AG04450 (cell line): ENCODE measurements at places on chromosomes 3 and 15. TPM values are rescaled to one million over a fixed set of nuclear protein-coding genes. Genes with fewer than 3 reads are reported as not detected.

The STX19 gene
- not detected in 2 replicates for polyA plus RNA-seq

The ATP2B2 gene
- polyA plus RNA-seq: 0.01 TPM in 2 replicates

The NR2C2 gene
- polyA plus RNA-seq: 16.1 and 17.0 TPM in 2 replicates

DNA sequence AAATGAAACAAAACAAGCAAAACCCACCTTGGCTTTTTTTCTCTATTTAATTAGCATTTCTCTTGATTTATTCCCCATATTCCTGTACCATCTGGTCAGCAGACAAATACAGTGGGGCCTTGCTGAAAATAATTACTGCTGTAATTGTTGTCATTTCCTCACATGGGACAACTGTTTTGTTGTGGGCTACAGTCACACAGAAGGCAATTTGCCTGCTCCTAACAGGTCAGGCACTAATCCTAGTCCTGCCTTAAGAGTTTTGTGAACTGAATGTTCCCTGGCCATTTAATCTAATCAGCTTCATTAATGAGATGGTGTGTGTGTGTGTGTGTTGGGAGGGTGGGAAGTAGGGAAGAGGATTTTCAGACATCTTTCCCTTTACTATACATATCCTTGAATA, 11.6 kb downstream of the TRPC1 start:
- DNase-seq: no peak

DNA sequence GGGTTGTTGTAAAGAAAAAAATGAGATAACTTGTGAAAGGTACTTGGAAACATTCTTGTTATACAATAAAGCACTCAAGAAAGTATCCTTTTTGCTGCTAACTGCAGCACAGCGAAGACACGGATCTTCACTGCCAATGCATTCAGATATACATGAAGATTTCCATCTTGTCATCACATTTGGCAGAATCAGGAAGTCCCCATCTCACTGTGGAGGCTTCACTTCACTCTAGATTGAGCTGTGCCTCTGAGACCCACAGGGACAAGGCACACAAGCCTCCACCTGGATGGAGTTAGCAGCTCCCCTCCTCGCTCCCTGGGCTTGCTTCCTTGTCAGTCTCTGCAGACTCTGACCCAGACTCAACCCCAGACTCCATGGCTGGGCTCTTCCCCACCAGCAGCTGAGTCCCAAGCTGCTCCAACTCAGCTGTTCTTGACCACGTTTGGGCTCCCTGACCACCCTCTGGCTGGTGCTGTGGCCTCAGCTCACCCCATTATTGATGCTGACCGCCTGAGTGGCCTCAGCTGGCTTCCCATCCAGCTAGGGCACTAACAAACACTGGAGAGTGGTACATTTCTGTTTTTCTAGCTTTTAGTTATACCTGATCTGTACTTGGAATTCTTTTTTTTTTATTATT, 45.4 kb upstream of the SMAD3 start:
- no peak for DNase-seq

DNA sequence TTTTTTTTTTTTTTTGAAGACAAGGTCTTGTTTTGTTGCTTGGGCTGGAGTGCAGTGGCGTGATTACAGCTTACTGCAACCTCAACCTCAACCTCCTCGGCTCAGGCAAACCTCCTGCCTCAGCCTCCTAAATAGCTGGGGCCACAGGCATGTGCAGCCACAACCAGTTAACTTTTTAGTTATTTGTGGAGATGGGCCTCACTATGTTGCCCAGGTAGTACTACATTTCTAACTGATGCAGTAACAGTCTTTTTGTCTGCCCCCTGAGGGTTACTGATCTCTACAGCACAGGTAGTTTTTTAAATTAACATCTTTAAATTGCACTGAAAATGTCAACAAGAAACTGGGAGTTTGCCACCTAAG, 3.4 kb upstream of the LMLN start:
- no peak for DNase-seq

GRCh38 chr3:130081351-130081881, at the start of gene ALG1L2:
TSS of gene ALG1L2 (plus strand) at chr3:130081831. CDS start at chr3:130082017, 186 bp downstream.
- DNase-seq: no peak
